ENCODE measurements at places on chromosomes 7 and 10. TPM values are rescaled to one million over a fixed set of nuclear protein-coding genes. Genes with fewer than 3 reads are reported as not detected.

GRCh38 chr10:11141571-11142091 lies 124.0 kb downstream of the CELF2 start:
- peaks cover 13% of the 10 kb centered on the region for H3K4me1 ChIP-seq
- H3K27me3 ChIP-seq = no peaks in the 10 kb centered on the region
- no peak overlapping the region for H3K4me3 ChIP-seq
- DNase-seq = no peak
- no peak overlapping the region for H3K27ac ChIP-seq

GRCh38 chr7:125098377-125098970 lies 168.8 kb upstream of the POT1 start:
- no peak overlapping the region for H3K27ac ChIP-seq
- no peak overlapping the region for H3K4me3 ChIP-seq
- H3K4me1 ChIP-seq = no peaks in the 10 kb centered on the region
- no peak for DNase-seq

GRCh38 chr7:37833107-37833817 lies 15.1 kb upstream of the NME8 start:
- DNase-seq = peak; percentile 83
- H3K36me3 ChIP-seq = no peaks in the 10 kb centered on the region
- peak overlapping the region; percentile 58 for H3K4me3 ChIP-seq
- peaks cover 4% of the 10 kb centered on the region for H3K27me3 ChIP-seq

GRCh38 chr7:55569797-55570196 lies 2.5 kb downstream of the VOPP1 start:
- peaks cover 2% of the 10 kb centered on the region for H3K36me3 ChIP-seq
- H3K4me3 ChIP-seq = no peak overlapping the region
- no peaks in the 10 kb centered on the region for H3K27me3 ChIP-seq

DNA sequence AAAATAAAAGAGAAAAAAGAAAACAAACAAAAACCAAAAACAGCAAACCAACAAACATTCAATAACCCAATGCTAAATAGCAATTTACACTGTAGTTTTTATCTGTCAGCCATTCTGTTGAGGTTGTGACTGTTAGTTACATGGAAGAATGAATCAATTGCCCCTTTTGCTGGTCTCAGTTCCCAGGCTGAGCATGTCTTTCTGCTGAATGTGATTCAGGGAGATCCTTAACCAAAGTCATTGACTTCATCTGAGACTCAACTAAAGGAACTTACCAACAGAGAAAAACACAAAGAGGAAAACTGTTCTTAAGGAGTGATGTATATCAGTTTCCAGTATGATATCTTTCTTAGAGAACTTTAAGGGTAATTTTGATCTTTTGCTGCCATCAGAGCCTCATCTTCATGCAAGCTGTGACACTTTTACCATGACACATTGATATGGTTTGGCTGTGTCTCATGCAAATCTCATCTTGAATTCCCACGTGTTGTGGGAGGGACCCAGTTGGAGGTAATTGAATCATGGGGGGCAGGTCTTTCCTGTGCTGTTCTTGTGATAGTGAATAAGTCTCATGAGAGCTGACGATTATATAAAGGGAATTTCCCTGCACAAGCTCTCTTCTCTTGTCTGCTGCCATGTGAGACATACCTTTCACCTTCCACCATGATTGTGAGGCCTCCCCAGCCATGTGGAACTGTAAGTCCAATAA lies 469.8 kb downstream of the KIF20B start:
- H3K4me1 ChIP-seq = no peaks in the 10 kb centered on the region
- H3K27ac ChIP-seq = no peak overlapping the region
- no peaks in the 10 kb centered on the region for H3K27me3 ChIP-seq

- H3K27me3 ChIP-seq = peaks cover 30% of the 10 kb centered on the region
- no peaks in the 10 kb centered on the region for H3K36me3 ChIP-seq
- no peak overlapping the region for H3K27ac ChIP-seq
- no peaks in the 10 kb centered on the region for H3K4me1 ChIP-seq
These were observed 130.7 kb upstream of the LANCL2 start for GRCh38 chr7:55234408-55234807.

Gene SDK1
- 3.4 TPM for total RNA-seq

Data from SJCRH30 (cell line).